NCI-H2081 treated with DMSO at 0.1 percent for 48 hours (cell line): ENCODE measurements at places on chromosomes 5 and 9.

GRCh38 chr5:17256839-17257238 lies 39.4 kb downstream of the BASP1 start:
- DNase-seq = no peak

- no peak for DNase-seq
Observed at GRCh38 chr5:72587661-72588308, 80.6 kb upstream of the ZNF366 start.

GRCh38 chr5:179620703-179621350 lies 2.6 kb downstream of the HNRNPH1 start:
- DNase-seq = no peak

DNA sequence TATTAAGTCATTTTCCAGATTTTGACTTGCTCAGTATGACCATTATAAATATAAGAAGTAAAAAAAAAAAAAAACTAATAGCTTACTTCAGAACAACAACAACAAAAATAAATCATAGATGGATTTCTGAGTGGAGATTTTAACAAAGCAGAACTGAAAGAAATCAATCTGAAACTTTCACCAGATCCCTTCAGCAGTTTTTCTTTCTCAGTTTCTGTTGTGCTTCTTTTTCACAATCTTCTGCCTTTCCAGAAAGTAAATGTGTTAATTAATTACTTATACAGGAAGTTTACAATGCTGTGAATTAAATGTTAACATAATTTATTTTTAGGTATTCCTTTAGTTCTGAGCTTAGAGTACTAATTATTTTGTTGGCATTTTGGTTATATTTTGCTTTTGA lies 73.5 kb downstream of the CHSY3 start:
- no peak for DNase-seq

- DNase-seq = no peak
Observed at GRCh38 chr9:2448193-2448738, 173.3 kb upstream of the VLDLR start.

- DNase-seq = no peak
Observed at GRCh38 chr9:108978205-108978604, 35.1 kb downstream of the CTNNAL1 start.

DNA sequence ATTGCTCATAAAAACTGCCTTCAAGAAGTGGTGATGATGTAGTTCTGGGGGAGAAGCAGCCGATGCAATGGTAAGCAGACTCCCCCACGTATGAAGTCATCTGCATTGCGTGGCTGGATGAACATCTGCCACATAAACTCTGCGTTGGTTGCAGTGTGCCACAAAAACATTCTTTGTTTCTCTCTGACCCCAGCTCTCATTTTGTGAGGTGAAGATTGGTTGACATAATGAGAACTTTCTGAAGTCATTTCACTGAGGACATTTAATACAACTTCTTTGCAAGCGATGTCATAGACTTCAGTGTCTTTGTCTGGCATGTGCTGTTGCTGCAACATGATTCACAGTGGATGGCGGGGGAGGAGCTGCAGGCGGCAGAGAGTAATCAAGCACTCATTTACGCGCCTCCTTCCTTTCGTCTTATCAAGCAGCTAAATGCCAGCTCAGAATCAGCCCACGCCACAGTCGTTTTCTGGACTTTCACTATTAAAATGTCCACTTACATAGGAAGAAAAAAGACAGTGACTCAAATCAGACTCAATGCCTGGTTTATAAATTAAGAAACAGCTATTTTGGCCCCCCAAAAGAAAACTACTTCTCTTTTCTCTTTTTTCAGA lies 91.5 kb upstream of the NFIL3 start:
- no peak for DNase-seq

GRCh38 chr5:111782216-111782615 lies 25.2 kb upstream of the NREP start:
- DNase-seq = no peak

DNA sequence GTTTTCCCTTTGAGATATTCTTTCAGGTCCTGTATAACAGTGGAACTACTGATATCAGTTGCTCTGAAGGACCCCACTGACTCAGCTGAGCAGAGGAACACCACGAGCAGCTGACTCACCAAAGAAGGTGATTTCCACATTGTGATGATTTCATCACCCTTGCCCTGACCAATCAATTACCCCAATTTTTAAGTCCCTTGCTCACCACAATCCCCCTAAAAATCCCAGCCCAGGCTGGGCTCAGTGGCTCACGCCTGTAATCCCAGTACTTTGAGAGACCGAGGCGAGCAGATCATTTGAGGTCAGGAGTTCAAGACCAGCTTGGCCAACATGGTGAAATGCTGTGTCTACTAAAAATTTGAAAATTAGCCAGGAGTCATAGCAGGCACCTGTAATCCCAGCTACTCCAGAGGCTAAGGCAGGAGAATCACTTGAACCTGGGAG lies 125.3 kb upstream of the ABCA1 start:
- no peak for DNase-seq

DNA sequence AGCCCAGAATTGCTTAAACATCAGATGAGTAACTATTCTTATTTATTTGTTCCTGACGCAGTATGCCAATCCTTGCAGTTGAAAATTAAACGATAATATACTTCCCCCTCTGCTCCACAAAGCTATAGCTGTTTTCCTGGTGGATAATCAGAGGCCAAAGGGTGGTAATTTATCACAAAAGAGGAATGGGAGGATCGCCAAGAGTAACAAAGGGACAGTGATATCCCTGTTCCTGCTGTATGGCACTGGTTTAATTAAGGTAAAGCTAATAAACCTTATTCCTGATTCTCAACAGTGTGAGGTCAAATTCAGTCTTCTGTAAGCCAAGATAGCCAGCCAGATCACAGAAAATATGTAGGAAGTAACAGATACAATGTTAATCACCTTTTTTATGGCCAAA lies 33.4 kb upstream of the PTGER4 start:
- no peak for DNase-seq

- DNase-seq = no peak
Observed at GRCh38 chr5:114265432-114266060, 96.3 kb upstream of the KCNN2 start.

DNA sequence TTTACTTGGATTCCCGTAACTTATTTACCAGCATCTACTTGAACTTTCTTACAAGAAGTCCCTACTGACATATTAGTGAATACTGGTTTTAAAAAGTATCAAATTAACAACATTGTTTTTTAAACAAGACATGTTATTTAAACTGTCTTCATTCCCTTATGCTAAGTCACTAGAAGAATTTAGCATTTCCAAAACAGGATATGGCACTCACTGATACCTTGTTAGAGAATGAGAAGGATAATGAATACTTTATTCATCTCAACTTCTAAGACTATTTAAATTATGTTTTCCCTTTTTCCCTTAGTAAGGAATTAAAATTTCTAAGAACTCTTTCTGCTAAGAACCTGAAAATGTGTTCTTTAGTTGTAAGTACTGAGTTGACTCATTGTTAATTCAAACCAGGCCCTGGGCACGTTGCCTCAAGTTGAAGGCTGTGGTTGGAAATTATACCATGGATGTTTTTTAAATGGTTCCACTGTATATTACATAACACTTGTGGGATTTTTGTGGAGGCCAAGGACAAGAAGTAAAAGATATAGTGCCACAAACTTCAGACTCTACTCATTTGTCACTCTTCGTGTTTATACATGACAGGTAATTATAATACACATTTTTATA lies 219.0 kb upstream of the EDIL3 start:
- no peak for DNase-seq

DNA sequence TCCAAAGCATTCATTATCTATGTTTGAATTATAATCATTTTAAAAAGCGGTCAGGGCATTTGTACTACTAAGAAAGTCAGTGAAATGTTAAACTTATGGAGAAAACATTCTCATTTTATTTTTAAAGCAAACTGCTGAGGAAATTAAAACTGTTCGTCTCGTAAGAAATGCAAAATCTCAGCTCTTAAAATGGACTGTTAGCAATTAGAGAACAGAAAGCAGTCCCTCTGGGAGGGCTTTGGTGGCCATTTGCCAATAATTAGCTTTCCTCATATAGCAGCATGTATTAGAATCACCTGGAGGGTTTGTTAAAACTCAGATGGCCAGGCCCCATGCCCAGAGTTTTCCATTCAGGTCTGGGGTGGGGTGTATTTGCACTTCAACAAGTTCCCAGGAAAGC lies 120.7 kb upstream of the RASEF start:
- DNase-seq = no peak

GRCh38 chr9:85740787-85741094 lies 1.0 kb downstream of the AGTPBP1 start:
- no peak for DNase-seq

GRCh38 chr9:82457891-82458290 lies 469.3 kb downstream of the SPATA31D1 start:
- no peak for DNase-seq

- DNase-seq = no peak
Observed at GRCh38 chr5:81606150-81606549, 144.7 kb downstream of the SSBP2 start.

DNA sequence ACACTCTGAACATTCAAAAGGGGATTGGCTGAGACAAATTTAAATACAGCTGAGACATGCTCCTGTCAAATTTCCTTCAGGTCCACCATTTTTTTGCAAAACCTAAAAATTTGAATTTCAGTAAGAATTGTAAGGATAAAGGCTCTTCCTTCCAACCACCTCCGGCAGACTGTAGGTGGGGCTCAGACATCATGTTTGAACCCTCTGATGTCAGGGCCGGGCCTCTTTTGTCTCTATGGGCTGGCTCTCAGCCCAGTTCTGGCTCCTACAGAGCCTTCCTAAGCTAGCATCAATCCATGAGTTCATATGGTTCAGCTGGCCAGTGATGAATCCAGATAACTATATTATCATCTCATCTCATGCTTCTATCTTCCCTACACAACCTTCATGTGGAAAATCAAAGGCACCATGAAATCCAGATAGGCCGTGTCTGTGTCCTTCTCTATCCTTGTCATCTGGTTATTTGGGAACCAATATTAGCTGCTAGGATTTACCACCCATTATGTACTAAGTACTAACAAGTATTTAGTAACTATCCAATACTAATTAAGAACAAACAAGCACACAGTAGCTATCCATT lies 44.2 kb downstream of the NIPSNAP3B start:
- no peak for DNase-seq

- no peak for DNase-seq
Observed at GRCh38 chr5:18102733-18103132, 468.5 kb downstream of the TAF11L14 start.

DNA sequence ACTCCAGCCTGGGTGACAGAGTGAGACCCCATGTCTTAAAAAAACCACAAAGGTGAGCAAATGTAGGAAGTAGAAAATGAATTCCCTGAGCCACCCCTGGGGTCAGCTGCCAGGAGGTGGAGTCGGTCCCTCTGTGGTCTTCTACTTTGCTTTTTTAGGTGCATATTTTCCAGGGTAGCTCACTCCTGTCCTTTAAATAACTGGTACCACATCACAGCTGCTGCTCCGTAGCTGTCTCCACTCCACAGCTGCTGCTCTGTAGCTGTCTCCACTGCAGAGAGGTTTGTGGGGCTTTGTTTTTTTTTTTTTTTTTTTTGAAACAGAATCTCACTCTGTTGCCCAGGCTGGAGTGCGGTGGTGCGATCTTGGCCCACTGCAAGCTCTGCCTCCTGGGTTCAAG lies 8.9 kb downstream of the WDR5 start:
- DNase-seq = no peak

DNA sequence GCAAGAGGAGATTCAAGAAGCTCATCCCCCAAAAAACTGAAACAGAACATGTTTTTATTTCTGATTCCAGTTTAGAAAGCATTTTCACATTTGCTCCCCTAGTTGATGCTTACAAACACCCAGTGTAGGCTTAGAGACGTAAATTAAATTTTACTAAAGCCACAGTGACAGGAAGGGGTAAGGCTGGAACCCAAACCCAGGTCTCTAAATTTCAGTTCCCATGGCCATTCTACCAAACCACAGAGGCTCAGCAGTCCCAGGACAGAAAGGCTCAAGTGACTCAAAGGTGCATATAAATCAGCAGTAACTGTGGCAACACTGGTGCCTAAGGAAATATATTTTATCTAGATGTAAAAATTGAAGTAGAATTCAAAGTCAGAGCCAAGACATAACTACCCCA lies 128.7 kb downstream of the CEP120 start:
- DNase-seq = no peak

DNA sequence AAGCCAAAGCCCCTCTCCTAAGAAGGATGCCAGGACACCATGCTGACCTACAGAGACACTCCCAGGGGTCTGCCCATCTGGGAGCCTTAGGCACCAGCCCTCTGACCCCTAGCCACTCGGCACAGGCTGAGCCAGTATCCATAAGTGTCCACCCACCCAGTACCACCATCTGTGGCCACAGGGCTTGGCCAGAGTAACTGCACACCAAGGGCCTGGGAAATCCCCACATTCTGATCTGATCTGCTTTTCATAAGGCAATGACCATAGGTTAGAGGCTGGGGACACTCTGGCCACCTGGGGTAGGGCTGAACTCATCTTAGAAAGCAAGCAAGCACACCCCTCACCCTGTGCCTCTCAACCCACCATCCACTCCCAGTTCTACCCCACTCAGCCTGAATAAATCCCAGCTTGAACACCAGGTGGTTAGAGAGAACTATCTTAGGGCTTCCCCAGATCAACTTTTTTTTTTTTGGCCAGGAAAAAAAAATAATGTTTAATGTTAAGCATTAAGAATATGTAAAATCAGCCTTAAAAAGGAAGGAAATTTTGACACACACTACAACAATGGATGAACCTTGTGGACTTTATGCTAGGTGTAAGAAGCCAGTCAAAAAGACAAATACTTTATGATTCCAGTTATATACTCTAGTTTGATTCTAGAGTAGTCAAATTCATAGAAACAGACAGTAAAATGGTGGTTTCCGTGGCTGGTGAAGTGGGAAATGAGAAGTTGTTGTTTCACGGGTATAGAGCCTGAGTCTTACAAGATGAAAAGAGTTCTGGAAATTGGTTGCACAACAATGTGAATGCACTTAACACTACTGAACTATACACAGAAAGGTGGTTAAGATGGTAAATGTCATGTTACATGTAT lies 6.2 kb downstream of the GNPDA1 start:
- no peak for DNase-seq
